Stimulated activated CD4-positive, alpha-beta T cell treated with anti-CD3 and anti-CD28 coated beads, Interleukin-1b, Interleukin-23, amount 100 ng/mL, for 1 hour (primary cell): ENCODE measurements at places on chromosomes 11 and 22.
A peak's percentile ranks its signal among the peaks of the same experiment; 100 is the strongest.

DNA sequence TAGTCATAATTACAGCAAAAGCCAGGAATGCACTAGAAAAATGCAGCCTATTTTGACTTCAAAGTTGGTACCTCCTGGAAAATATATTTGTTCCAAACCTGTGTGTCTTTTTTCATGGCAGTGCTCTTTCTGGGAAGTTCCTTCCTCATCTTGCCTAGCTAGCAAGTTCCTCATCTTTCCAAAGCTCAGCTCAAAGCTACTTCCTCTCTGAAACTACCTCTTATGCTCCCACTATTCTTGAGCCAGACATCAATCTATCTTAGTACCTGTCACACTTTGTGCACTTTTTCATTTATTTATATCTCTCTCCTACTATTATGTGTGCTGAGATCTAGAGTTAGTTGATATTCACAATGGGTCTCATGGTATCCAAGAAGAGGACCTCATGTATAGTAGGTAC lies 191.6 kb upstream of the CCDC90B start:
- no peak for DNase-seq

DNA sequence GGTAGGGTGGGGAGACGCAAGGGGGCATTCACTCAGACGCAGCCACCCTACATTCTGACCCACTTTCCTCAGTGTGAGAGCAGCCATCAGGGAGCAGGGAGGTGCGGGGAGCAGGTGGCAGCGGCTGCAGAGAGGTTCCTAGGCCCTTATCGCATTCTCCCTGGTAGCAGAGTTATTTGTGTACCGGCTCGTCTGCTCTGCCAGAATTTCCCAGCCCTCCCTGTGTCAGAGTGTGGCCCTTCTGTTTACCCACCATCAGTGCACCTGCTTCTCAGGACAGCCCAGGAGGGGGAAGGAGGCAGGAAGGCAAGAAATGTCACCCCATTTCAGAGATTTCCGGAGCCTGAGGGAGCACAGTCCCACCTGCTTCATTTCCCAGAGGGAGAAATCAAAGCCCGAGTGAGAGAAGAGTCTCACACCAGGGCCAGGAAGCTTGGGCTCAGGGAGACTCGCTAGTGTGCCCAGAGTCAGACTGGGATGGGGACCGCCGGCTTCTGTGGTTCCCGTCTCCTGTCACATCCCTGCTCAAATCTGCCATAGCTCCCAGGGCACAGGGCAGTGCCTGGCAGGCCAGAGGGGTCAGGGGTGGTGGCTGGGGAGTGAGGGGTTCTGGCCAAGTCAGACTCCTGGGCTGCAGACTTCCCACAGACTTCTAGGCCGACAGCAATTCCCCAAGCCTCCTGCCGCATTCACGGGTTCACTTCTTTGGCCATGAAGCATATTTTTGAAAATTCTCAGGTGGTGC lies 49.7 kb downstream of the ARRB1 start:
- DNase-seq: no peak

GRCh38 chr22:33923660-33924246 lies 3.5 kb upstream of the LARGE1 start:
- DNase-seq: no peak

GRCh38 chr22:29230972-29231875 lies 25.5 kb downstream of the EMID1 start:
- DNase-seq: no peak

GRCh38 chr11:32574421-32574820 lies 9.2 kb upstream of the EIF3M start:
- no peak for DNase-seq

- DNase-seq: no peak
Observed at GRCh38 chr11:119337581-119338317, 2.9 kb downstream of the C1QTNF5 start.

GRCh38 chr11:36436064-36436463 lies 74.0 kb downstream of the TRAF6 start:
- no peak for DNase-seq

- DNase-seq: no peak
Observed at GRCh38 chr22:19094393-19094997, 27.7 kb downstream of the DGCR2 start.

GRCh38 chr11:45394294-45395085 lies 108.3 kb upstream of the SYT13 start:
- DNase-seq: no peak

- DNase-seq: no peak
Observed at GRCh38 chr11:31974366-31975136, 116.3 kb upstream of the RCN1 start.

DNA sequence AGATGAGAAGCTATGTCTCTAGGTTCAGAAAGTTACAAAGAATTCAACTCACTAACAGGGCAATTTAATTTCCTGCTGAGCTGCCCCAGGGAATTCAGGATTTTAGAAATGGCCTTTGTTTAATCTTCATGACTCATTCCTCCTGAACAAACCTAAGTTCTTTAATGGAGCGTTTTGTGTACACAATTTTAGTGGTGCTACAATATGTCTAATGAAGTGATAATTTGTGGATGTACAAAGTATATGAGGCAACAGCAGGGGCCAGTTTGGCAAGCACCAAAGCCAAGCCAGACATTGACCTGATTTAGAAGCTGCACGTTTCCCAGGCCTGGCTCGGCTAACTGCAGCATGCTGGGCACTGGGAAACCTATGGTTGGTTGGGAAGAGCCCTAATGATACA lies 34.4 kb upstream of the HEPHL1 start:
- DNase-seq: no peak

GRCh38 chr11:31761636-31762035 lies 49.5 kb downstream of the PAX6 start:
- DNase-seq: no peak

GRCh38 chr11:29682856-29683255 lies 334.0 kb downstream of the KCNA4 start:
- no peak for DNase-seq

GRCh38 chr22:30598986-30599385 lies 7.3 kb upstream of the PES1 start:
- no peak for DNase-seq

DNA sequence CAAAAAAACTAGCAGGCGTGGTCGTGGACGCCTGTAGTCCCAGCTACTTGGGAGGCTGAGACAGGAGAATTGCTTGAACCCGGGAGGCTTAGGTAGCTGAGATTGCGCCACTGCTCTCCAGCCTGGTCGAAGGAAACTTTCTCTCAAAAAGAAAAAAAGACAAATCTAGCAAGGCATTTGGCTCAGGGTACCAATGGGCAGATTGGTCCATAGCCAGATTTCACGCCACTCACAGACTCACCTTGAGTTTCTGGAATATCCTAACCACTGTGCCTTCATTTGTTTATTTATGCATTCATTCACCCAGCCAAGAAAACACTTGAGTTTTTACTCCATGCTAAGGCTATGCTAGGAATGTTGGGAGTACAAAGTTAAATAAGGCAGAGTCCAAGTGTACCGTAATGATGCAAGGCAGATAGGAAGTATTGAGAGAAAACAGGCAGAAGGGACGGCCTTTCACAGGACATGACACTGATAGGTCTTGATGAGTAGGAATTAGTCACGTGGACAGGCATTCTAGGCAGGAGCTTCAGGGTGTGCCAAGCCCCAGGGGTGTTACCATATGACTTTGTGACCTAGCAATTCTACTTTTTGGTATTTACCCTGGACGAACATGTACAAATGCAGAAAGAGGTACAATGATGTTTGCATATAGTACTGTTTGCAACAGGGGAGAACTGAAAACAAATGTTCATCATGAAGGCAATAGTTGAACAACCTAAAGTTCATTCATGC lies 3.0 kb upstream of the PACSIN3 start:
- DNase-seq: no peak

DNA sequence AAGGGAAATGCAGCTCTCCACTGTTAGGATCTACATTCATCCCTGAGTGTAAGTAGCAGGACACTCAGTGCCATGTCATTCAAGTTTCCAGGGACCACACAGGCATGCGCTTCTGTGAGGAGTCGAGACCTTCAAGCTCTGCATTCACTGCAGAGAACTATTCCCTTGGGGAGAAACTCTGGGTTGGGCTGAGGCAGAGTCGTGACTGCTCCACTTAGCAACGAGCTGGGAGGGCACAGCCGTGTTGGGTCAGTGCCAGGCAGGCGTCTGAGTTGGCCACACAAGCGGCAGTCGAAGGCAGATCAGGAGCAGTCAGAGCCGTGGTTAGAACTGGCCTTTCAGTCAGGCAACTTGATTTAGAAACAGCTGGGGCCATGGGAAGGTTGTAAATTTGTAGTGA lies 14.7 kb downstream of the MPEG1 start:
- DNase-seq: no peak

GRCh38 chr22:42983470-42983869 lies 31.5 kb downstream of the PACSIN2 start:
- DNase-seq: no peak

DNA sequence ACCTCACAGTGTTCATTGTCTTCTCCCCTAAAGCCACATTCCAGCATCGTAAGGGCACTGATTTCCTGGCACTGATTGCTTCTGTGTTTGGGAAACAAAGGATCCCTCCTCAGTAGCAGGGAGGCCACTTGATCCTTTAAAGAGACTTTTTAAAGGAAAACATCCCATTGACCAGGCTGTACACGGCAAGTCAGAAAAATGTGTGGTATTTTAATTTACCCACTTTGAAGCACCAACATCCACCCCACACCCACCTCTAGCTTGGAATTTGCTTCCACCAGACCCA lies 364.9 kb downstream of the SHANK2 start:
- DNase-seq: no peak

GRCh38 chr11:63023841-63024648 lies 8.4 kb upstream of the SLC22A8 start:
- DNase-seq: peak; percentile 89

- DNase-seq: no peak
Observed at GRCh38 chr11:24253237-24253760, 243.6 kb upstream of the LUZP2 start.

- no peak for DNase-seq
Observed at GRCh38 chr11:2379466-2380174, 2.5 kb downstream of the CD81 start.

DNA sequence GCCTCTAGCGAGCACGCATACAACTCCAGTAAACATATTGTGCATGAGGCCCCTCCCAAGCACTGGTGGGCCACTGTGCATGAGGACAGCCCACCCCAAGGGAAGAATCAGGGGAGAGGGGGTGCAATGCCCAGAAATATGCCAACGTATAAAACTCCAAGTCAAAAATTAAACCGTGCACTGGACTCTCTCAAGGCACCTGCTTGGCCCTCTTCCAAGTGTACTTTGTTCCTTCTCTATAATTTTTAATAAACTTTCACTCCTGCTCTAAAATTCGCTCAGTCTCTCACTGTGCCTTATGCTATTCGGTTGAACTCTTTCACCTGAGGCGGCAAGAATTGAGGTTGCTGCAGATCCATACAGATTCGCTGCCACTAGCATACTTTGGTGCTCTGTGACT lies 465.3 kb upstream of the TENM4 start:
- DNase-seq: no peak

DNA sequence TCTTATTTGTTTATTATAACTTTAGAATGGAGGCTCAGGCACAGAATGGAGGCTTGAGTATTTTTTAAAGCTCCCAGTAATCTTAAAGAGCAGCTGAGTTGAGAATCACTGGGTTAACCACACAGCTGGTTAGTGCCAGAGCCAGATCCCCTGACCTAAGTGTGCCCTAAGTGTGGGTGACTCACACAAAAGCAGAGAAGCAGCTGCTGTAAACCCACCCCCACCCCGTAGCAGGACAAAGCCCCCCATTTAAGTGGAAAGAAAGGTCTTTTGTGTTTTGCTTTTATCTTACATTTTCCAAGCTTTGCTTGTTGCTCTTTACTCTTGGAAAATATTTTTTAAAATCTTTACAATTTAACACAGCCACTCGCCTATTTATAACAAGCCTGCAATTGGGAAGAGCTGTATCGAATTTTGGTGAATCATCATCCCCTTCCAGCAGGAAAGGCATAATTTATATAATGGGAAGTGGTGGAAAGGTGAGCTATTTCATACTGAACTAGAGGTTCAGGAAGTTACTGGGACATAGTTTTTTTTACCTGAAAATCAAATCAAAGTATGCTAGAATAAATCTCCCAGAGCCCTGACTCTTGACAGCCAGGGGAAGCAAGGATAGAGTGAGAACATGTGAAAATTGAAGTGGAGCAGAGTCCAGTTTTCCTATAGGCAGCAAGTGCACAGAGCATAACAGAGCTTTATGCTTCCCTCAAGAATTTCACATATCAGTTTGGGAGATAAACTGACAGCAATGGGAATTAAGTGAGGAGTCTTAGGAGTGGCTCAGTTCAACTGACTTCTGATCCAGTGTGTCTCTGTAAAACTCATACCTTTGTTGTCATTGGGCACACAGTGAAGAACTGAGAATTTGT lies 405.7 kb downstream of the AASDHPPT start:
- no peak for DNase-seq

GRCh38 chr11:121241343-121242211 lies 51.0 kb upstream of the SC5D start:
- no peak for DNase-seq

GRCh38 chr11:120996973-120997372 lies 26.9 kb upstream of the TBCEL start:
- DNase-seq: no peak

- no peak for DNase-seq
Observed at GRCh38 chr22:30185129-30185528, 61.4 kb downstream of the LIF start.

GRCh38 chr22:21077884-21078508 lies 32.2 kb downstream of the LRRC74B start:
- DNase-seq: no peak

DNA sequence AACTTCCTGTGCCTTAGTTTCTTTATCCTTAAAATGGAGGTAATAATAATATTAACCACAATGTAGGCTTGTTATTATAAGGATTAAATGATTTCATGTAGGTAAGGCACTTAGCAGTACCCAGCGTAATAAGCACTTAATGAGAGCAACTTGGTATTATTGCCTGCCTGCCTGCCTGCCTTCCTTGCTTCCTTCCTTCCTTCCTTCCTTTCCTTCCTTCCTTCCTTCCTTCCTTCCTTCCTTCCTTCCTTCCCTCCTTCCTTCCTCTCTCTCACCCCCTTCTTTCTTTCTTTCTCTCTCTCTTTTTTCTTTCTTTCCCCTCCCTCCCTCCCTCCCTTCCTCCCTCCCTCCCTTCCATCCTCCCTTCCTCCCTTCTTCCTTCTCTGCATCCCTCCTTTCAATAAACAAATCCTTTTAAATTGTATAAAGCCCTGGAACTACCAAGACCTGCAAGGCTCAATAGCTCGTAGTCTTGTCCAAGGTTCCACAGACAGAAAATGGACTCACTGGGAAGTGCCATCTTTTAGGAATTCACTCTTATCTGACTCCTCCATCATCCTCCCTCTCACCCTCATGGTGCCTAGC lies 20.7 kb upstream of the TIMP3 start:
- no peak for DNase-seq

DNA sequence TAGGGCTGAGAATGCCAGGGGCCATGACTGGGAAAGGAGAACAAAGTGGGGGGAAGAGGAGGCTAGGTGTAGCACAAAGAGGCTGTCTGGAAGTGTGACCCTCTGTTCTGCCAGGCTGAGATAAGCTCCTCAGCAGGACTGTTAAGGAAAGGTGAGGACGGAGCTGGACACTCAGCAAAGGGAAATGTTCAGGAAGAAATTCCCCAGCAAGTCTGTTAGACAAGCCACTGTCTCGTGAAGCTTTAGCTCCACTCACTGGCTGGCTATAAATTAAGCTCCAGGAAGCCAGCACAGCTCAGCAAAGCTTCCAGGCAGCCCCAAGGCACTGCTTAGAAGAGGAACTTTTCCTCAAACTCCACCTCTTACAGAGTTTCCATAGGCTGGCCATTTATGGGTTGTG lies 181.2 kb upstream of the API5 start:
- no peak for DNase-seq
